ENCODE measurements at places on chromosomes 7 and 10. TPM values are rescaled to one million over a fixed set of nuclear protein-coding genes. Genes with fewer than 3 reads are reported as not detected.

LEP gene
- total RNA-seq, result not detected

AQP1 gene
- 0.72 TPM for total RNA-seq

TFPI2 gene
- 144 TPM for total RNA-seq

TMEM176B gene
- total RNA-seq, result not detected

LCOR gene
- total RNA-seq, result 17.2 TPM

NUTM2E gene
- not detected for total RNA-seq

SLC12A9 gene
- 11.4 TPM for total RNA-seq

PLXNA4 gene
- not detected for total RNA-seq

MARCHF5 gene
- 7.6 TPM for total RNA-seq

OLAH gene
- total RNA-seq, result 1.5 TPM

Measured in epithelial cell of proximal tubule (primary cell).